Mesenteric fat pad (tissue), 1 donor: ENCODE measurements at places on chromosomes 6 and 20. TPM values are rescaled to one million over a fixed set of nuclear protein-coding genes. Genes with fewer than 3 reads are reported as not detected.

GRCh38 chr6:43981363-43981990, 145.8 kb downstream of the MRPL14 start:
- DNase-seq, result peak; percentile 73

DNA sequence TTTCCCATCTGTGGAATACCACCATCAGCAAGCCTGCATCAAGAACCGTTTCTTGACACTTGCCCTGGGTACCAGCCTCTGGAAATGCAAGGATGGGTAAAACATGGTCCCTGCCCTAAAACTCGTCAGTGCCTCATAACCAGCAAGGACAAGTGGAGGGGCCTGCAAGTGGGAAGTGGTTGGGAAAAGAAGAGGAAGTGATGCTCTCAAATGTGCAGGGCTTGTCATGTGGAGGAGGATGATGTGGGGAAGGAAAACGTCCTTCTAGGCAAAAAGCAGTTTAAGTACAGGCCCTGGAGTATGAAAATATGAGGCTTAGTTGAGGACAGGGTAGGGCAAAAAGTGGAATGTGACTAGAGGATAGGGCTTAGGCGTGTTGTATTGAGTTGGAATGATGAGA, 19.0 kb downstream of the RREB1 start:
- no peak for DNase-seq

Gene CRISP3
- not detected for total RNA-seq

- DNase-seq, result no peak
Observed at GRCh38 chr6:55777469-55777868, 97.9 kb downstream of the BMP5 start.

DNA sequence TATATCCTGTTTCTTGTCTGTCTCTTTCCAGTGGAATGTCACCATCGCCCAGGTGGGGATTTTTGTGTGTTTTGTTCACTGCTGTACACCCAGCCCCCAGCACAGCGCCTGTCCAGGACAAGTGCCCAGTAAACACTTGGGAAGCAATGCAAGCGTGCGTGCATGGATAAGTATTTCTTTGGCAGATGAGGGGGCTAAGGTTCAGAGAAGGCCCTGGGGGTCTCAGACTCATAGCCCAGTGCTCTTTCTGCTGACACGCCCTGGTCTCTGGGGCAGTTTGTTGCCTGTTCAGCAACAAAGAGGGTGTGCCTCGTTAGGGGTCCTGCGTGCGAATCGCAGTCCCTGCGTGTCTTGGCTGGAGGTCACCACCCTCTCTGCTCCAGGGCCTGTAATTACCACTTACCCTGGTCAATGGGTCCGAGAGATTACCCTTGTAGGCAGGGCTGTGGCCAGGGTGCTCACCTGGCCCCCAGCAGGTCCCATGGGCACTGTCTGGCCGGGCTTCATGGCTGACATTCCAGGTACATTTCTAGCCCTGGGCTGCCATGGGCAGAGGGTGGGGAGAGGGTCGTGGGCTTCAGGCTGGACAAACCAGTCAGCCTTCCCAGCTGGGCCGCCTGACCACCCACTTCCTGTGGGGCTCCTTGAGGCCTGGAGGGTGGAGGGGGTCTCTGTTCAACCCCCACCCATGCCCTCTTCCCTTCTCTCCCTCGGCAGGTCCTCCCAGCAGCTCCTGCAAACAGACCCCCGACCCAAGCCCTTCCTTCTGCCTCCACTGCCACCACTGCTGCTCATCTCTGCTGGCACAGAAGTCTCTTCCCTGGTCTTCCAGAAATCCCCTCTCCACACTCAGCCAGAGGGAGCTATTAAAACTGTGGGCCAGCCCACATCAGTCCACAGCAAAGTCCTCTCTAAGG, 87.1 kb downstream of the CEBPB start:
- DNase-seq, result no peak

Gene SNRPB
- 112 TPM for total RNA-seq

DNA sequence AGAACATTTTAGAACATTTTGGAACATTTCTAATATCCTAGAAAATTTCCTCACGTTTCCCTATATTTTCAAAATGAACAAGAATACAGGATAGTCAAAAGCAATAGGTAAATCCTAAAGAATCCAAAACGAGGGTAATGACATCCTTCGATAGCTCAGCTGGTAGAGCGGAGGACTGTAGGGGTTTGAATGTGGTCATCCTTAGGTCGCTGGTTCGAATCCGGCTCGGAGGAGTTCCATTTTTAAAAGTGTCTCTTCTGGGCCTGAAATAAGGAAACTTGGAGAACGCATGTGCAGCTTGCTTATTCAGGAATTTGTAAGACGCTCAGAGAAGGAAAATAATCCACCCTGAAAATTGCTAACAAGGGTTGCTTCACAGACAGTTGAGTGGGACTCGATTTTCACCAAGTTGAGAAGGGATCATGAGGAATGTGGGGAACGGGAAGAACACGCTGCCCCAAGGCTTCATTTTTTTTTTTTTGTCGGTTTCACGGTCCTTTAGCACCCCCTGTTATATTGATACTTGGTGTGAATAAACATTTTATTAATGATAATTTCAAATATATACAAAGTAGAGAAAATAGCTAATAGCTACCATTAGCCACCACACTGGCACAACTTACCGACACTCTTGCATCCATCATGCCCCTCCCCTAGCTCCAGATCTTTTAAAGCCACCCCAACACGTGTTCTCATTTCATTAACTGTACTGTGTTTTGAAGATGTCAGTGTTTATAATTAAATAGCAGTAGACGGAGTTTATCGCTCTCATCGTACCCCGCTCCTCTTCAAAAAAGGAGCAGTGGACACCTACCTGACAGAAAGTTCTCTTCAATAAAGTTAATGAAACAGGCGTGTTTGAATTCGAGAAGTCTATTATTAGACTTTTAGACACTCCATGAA, 1.8 kb upstream of the ABT1 start:
- DNase-seq, result no peak

Gene C20orf96
- 5.0 TPM for total RNA-seq

DNA sequence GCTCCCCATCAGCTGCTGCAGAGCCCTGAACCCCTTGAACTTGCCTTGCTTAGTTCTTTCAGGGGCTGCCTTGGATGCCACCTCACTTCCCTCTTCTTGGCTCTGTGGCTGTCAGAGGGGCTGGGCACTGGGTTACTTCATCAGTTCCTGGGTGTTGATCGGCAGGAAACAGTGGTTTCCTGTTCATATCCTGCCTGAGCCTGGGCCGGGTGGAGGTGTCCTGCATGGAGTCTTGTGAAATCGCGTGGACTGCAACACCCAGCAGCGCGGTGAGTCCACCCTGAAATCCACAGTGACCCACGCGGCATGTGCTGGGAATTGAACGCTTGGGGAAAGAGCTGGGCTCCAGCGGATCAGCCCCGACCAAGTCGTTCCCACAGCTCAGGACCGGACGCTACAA, 97.5 kb downstream of the CDH26 start:
- no peak for DNase-seq

DNA sequence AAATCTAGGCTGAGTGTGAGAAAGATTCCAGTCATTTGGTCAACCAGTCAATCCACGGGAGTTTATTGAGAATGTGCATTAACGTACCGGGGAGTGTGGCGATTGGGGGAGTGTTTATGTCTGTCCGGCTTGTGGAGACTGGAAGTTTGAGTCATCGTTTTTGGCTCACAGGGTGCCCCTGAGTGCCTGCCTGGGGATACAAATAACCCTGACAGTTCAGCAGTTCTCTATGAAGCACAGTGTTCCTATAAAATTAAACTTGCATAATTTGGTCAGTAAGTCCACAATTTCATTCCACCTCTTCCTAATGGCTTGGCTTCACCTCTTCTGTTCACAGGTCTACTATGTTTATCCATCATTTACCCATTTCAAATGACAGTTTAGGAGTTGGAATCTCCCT, 72.6 kb upstream of the PLEKHG1 start:
- no peak for DNase-seq

Gene TNFRSF6B
- 4.7 TPM for total RNA-seq

Gene MCM8
- total RNA-seq, result 4.3 TPM

GRCh38 chr6:436308-437036, 44.9 kb downstream of the IRF4 start:
- DNase-seq, result no peak

- DNase-seq, result no peak
Observed at GRCh38 chr6:170553534-170554012, 466 bp upstream of the PSMB1 start.

GRCh38 chr20:61889659-61890058, 176.0 kb downstream of the TAF4 start:
- no peak for DNase-seq

DNA sequence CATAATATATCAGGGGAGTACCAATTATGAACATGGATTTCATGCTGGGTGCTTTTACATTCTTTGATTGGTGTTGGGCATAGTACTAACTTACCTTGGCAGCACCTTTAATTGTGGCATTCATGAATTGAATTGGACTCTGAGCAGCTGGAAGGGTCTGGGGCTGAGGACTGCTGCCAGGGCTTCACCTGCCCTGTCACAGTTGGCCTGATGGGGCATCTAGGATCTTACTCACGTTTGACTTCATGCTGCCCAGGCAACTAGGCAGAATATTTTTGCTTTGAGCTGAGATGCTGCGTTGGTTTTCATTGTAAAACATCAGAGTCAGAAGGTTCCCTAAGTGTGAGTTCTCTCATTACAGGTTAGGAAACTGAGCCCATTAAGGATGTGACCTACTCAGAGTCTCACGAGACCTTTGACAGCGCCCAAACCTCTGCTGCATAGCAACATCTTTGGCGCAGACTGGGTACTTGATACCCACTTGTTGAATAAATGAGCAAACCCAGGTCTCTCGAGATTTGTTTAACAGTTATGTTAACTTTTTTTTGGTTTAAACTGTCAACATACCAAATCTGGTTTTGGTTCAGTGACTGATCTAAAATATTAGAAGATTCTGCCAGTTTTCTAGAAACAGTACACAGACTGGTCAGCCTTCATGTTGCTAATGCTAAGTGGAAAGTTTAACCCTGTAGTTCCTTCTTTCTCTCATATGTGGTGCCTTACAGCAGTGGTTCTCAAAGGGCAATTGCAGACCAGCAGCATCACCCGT, 104.9 kb downstream of the TCP11 start:
- DNase-seq, result no peak
